ENCODE measurements at places on chromosomes 6 and 20. TPM values are rescaled to one million over a fixed set of nuclear protein-coding genes. Genes with fewer than 3 reads are reported as not detected.

GRCh38 chr6:169568314-169569087 is 133.3 kb downstream of the WDR27 start:
- no peak for DNase-seq

DNA sequence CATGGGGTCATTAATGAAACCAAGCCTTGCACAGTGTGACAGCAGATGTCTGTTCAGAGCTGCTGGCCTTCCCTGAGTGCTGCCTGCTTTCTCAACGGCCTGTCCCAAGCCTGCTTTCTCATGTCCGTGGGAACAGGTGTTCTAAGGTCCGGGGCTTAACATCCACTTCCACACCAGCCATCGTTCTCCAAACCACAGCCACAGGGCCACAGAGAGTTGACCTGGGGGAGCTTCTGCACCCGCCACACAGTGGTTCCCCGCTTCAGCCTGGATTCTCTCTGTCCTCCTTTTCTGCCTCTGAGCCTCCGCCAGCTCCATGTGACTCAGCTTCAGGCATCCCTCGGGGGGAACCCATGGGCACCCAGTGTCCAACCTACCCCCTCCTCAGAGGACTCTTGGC is 26.9 kb upstream of the PPP1R3G start:
- DNase-seq, result no peak

DNA sequence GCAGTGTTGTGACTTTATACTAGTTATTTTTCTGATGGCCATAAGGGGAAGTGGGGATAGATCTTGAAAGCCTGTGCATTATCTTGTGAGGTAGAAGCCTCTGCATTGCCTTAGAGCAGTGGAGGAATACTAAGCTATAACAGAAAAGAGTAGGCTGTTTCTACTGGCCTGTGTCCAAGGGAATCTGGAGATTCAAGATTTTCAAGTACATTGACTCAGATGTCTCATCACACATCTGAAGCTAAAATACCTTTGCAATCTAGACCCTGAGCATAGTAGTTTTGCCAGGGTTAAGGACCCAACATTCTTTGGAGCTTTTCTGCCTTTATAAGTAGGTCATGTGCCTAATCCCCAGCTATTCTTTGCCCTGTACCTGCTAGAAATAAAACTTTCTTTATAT is 272.3 kb downstream of the TENT5A start:
- DNase-seq, result no peak

DNA sequence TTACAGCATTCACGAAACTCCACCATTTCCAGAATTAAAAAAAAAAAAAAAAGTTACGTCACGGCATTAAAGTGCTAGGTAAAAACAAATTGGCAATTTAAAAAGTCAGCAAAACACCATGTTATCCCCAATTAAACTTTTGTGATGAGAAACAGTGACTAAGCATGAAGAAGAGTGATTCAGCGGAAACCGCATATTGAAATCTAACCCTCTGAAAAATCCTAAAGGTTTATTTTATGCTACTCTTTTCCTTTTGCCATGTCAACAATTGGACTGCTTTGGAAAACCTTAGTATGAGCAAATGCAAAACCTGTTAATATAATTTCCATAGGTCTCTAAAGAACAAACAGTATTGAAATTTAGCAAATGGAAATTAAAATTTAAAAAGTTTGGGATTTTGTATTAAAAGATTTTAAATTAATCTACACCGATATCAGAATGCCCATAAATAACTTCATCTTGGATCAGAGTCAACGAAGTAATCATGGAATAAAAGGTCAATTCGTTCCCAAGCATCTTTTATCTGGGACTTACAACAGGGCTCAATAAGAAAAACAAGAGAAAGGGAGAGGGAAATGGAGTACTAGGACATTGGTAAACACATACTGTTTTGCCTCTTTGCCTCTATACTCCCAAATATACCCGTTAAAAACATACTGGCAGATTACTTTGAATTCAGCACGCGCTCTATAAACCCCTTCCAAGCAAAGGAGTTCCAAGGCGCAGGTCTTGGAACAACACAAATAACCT is 1.1 kb downstream of the FBXO30 start:
- DNase-seq, result no peak

The VSTM2L gene
- not detected for total RNA-seq

The NCOA7 gene
- total RNA-seq, result 73.7 TPM

The CRISP2 gene
- total RNA-seq, result not detected

The CST4 gene
- not detected for total RNA-seq

The LST1 gene
- 29.1 TPM for total RNA-seq

The MAS1L gene
- not detected for total RNA-seq

The RHAG gene
- total RNA-seq, result not detected

The MAS1 gene
- not detected for total RNA-seq
